ENCODE measurements at places on chromosomes 12 and 14.

- no peak for DNase-seq
Observed at GRCh38 chr12:109888179-109889020, 8.1 kb upstream of the GLTP start.

DNA sequence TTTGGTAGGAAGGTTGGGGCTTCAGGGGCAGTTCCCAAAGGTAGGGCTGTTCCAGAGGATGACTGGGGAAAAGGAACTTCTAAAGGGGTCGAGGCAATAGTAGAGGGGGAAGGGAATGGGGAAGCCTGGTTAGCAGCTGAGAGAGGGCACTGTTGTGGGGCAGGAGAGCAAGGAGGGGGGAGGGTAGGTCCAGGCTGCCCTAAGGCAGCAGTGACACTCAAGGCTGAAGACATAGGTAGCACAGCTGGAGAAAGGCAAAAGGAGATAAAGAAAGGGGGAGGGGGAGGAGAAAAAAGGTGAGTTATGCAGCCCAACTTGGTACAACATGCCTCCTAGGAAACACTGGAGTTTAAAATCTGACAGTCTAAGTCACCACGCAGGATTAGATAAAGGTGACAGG, 3.9 kb downstream of the NACA start:
- no peak for DNase-seq

DNA sequence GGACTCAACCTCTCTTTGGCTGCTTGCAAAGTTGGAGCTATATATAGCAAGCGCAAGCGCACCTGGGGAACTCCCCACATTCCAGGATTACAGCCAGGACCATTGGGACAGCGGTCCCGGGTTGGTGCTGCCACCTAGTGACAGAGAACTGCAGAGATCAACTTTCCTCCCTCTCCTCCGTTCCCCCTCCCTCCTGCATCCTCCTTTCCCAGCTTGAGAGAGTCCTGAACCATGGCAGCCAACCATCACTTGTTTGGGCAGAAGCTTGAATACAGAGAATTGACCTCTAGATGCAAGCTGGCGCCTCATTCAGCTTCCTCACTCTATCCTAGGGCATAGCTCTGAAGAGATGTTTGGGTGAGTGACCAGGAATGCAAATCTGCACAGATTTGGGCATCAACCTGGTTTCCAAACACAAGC, 17.4 kb upstream of the FLVCR2 start:
- DNase-seq = peak; percentile 87

- peak; percentile 11 for DNase-seq
Observed at GRCh38 chr14:51738754-51739153, 87.0 kb downstream of the FRMD6 start.

DNA sequence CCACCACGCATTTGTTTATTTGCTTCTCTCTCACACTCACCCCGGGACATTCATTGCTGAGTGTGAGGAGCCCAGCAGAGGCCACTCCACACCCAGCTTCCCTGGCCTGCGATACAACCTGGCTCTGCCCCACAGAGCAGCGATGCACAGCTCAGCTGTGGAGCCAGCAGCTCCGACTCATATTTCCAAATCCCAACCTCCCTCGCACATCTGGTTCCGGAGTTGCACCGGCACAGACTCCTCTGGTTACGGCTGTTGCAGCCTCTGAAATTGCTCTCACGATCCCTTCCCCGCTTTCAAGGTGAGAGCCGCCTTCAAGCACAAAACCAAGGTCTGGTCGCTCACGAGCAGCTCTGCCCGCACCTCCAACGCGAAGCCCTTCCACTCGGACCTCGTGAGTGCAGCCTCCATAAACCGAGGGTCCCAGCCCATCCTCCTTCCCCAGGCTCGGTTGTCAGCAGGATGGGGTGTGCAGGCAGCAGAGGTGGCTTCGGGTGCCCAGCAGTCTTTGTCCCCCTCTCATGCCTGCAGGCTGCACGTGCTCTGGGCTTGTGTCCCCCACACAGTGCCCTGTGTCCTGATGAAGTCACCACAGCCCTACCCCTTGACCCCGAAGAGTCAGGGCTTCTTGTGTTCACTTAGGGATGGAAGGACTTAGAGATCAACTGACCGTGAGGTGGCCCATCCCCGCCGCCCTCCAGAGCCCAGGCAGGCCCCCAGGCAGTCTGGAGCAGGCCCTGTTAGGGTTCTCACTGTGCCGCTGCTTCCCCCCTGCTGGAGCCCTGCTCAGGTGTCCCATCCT, 184.3 kb downstream of the ADGRD1 start:
- peak; percentile 36 for DNase-seq

- peak; percentile 68 for DNase-seq
Observed at GRCh38 chr12:12265571-12266388, 1.1 kb downstream of the LRP6 start.

DNA sequence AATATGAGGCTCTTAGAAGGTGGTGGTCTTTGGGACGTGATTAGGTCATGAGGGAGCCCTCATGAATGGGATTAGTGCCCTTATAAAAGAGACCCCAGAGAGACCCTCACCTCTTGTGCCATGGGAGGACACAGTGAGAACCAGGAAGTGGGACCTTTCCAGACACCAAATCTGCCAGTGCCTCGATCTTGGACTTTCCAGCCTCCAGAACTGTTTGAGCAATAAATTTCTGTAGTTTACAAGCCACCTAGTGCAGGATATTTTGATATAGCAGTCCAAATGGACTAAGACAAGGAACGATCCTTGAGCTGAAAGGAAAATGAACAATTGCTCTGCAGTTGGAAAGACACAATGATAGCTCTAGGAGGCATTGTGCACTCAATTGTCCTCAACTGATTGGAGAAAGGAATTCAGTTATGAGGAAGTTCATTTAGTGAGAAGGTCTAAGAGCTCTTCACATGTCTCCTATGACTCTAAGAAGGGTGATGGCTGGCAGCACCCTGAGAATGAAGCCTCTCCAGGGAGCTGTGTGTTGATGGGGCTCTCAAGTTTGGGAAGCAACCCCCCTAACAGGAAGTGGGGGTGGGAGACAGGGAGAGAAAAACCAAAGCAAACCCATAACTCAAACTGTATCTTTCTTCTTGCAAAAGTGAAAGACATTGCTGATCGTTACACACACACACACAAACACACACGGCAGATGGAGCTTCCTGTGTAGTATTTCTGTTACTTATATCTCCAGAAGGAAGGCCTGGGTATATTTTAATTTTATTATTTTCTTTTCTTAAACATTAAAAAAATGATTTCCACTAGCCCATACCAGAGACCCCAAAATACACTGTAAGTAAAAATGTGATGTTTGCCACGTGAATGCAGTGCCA, 21.0 kb downstream of the CHST11 start:
- DNase-seq = no peak

DNA sequence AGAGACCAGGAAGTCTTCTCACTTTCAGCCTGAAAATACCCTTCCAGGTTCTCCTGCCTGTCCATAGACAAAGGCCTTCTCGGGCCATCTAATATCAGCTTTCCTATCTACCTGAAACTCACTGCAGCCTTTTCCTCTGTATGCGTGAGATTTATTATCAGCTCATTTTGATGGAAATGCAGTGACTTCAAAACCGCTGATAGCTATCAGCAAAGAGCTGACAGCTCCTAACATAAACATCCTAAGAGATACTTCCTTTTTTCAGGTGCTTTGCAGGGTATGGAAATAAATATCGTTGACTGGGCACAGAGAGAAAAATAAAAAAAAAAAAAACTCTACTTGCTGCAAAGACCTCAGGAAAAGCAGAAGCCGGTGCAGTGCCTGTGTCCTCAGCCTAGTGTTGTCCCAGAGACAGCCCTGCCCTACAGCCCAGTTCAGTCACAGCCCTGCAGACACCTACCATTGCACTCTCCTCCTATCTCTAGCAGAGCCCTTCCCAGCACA, 215.0 kb upstream of the EGLN3 start:
- no peak for DNase-seq

DNA sequence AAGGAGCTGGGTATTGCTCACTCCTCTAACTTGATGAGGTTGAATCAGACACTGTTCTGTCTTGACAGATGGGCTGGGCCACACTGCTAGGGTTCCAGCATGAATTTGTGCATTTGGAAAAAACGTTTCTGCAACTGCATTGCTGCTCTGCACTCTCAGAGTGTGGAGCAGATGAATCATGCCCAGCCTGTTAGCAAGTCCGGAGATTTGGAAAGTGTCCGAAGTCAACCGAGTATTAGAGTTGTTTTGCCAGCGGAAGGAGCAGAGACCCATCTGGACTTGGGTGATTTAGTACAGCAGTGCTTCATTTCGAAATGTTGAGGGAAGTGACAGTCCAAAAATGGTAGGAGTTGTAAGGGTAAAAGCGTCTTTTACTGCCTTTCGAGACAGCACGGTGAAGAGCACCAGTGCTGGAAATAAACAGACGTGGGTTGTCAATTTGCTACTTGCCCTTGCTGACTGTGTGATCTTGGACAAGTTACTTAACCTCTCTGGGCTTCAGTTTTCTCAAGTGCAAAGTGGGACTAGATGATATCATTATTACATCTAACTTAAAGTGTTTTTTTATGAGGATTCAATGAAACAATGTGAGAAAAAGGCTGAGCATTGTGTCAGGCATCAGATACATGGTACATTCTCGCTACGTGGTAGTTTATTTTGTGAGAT, 139.5 kb downstream of the CHST11 start:
- no peak for DNase-seq

GRCh38 chr12:31887109-31887811, 72.0 kb upstream of the RESF1 start:
- DNase-seq = no peak

DNA sequence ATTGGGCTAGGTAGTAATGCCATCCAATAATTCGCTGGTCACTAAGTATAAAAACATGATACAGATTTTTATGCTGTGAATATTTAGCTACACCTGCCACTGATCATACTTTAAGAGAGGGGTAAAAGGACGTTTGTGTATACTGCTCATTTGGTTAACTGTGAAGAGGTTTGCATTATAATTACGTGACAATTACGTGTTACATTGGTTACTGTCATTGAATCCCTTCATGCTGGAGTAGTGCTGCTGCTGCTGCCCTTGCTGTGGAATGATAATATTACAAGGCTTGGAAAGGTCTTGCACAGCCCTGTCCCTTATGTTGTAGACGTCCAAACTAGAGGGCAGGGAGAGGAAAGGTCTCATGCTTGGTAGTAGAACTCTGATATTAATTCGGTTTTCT, 312.2 kb upstream of the ATP2B1 start:
- no peak for DNase-seq

DNA sequence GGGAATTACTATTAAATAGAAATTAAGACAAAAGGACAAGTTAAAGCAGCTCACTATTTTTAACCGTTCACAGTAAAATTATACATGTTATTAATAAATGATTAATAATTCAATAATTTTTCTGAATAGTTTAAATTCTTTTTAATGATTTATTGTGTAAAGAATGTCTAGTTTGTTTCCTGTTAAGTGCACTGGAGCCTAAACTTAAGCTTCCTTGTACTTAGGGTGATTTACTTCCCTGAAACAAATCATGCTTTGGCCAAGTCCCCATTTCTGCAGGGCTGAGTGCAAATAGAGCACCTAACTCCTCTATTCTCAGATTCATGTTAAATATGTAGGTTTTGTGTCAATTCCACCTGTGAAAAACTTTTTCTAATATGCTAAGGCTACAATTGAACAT, 188.9 kb upstream of the PDZRN4 start:
- DNase-seq = no peak

- DNase-seq = no peak
Observed at GRCh38 chr14:40280652-40281051, 848.4 kb upstream of the FBXO33 start.

DNA sequence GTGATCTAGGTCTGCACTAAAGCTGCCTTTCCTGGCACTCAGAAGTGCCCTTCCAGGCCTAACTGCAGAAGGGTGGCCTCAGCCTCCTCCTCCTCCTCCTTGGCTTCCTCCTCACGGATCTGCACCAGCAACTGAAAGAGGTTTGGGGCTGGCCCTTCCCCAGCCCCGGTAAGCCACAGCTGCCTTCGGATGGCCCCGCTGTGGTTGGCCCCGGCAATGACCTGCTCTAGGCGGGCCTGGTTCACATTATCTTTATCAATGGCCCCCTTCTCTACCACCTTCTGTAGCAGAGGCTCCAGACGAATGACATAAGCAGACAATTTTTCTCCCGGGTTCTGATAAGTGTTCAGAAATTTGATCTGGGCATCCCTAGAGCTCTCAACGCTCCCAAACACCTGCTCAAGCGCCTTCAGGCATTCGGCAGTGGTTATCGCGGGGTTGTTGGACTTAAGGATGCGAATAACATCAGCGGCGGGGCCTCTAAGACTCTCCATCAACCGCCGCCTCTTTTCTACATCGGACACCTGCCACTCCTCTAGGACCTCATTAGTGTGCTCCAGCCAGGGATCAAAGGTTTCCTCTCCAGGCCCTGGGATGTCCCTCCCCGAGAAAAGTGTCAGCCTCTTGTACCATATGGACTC, 1.5 kb downstream of the PNMA1 start:
- no peak for DNase-seq
